Fibroblast of lung (primary cell): ENCODE measurements at places on chromosomes 3 and 15. TPM values are rescaled to one million over a fixed set of nuclear protein-coding genes. Genes with fewer than 3 reads are reported as not detected.
A peak's percentile ranks its signal among the peaks of the same experiment; 100 is the strongest.

Gene DNAH12
- total RNA-seq, result under 0.01 and 0.17 TPM in 2 replicates

Gene SLC24A1
- 3.9 and 4.5 TPM in 2 replicates for total RNA-seq

Gene GUCA1C
- total RNA-seq, result not detected in 2 replicates

Gene PEX5L
- total RNA-seq, result 0.51 and 5.9 TPM in 2 replicates

Gene TGM5
- under 0.01 TPM in 1 of 2 replicates, not detected in the other for total RNA-seq

Gene SKOR1
- total RNA-seq, result under 0.01 and 0.17 TPM in 2 replicates

Gene LRRC2
- total RNA-seq, result 0.77 and 3.8 TPM in 2 replicates

Gene MYO5C
- under 0.01 TPM in 2 replicates for total RNA-seq

Gene TMEM212
- not detected in 2 replicates for total RNA-seq

Gene DMXL2
- total RNA-seq, result 19.5 and 31.2 TPM in 2 replicates

Gene ZBTB20
- 13.4 and 22.5 TPM in 2 replicates for total RNA-seq

Gene UBA3
- 70.4 and 93.3 TPM in 2 replicates for total RNA-seq

DNA sequence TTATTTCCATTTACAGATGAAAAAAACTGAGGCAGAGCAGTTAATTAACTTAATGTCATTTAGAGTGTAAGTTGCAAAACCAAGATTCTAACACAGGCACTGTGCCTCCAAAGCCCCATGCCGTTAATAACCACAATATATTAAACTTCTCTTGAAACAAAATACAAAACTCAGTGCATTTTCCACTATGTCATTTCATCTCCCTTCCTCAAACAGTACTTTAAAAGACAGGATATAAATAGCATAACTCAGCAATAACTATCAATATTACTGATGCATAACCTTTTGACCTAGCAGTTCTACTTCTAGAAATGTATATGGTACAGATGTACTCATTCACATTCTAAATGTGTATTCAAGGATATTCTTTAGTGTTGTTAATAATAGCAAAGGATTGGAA, 5.1 kb upstream of the TASOR start:
- DNase-seq, result no peak

DNA sequence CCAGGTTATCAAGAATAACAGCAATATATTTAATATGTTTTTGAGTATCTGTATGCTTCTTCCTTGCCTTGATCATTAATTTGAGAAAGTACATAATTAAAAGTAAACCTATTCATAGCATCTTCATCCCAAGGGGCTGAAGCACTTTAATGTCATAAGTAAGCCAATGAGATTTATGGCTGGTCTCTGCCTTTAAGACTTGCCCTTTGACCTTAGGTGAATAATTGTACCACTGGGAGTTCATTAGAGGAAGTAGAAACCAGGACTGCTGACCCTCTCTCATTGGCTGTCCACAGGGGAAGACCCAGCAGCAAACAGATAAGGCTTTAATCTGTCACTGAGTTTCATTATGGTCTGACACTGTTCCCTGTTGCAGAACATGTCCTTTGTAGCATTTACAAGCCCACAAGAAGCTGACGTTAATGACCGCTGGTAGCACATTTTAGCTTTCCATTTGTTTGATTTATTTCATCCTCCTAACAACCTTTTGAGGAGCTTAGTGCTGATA, 16.3 kb upstream of the ERC2 start:
- no peak for DNase-seq

- DNase-seq, result no peak
These were observed 5.6 kb upstream of the ARL8B start for GRCh38 chr3:5116538-5116937.

GRCh38 chr15:90929246-90930019, 2.9 kb downstream of the HDDC3 start:
- no peak for DNase-seq

DNA sequence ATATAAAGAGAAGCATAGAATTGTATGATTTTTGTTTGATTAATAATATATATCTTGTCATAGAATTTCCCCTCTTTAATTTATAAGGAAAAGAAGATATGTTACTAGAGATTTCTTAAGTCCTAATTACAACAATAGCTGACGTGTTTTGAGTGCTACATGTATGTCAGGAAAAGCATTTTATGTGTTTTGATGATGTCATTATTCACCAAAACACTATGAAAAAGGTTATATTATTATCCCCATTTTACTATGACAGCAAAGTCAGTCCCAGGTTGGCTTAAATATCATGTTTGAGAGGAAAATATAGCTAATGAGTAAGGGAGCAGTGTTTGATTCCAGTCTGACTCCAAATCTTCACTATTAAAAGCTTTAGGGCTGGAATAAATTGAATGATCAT, 428.4 kb upstream of the GOLIM4 start:
- DNase-seq, result no peak

- peak; percentile 71 for DNase-seq
These were observed 10.3 kb downstream of the RASGRP1 start for GRCh38 chr15:38554354-38554753.

GRCh38 chr3:96961576-96961975, 147.2 kb downstream of the EPHA6 start:
- no peak for DNase-seq

GRCh38 chr3:77933926-77934325, 894.0 kb downstream of the ROBO2 start:
- peak; percentile 5 for DNase-seq

- DNase-seq, result peak; percentile 77
These were observed 21.4 kb upstream of the NR2C2 start for GRCh38 chr3:14925729-14926591.

GRCh38 chr3:42025370-42026138, 63.7 kb upstream of the ULK4 start:
- peak; percentile 97 for DNase-seq

DNA sequence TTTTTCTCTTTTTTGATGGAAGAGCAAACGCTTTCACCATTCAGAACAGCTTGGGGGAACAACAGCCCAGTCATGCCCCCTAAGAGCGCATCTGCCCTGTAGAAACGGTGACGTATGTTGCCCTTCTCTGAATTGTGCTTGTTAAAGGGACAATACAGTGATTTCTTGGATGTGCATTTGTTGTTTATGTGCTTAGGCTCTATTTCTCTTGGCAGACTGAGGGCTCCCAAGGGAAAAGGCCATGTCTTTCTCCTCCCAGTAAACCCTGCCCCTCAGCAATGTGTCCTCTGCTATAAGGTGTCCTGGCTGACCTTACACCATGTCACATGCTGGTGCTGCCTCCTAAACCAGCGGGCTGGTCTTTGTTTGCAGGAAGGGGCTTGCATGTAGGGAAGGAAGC, 346.1 kb downstream of the EPHB1 start:
- no peak for DNase-seq

DNA sequence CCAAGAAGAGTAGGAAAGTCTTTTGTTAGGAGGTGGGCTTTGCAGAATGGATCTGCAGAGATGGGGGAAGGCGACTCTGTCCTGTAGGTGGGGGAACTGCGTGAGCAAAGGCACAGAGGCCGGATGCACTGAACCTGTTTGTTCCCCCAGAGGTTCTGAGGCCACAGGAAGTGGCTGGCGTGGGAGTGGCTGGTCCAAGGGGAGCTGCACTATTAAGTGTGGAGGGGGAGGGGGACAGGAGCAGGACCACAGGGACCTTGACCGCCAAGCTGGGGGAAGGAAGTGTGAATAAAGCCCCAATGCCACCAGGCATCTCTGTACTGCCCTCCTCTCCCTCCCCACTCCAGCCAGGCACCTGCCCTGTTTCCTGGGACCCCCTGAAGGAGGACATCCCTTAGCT, 51.8 kb downstream of the CYP11A1 start:
- DNase-seq, result no peak

DNA sequence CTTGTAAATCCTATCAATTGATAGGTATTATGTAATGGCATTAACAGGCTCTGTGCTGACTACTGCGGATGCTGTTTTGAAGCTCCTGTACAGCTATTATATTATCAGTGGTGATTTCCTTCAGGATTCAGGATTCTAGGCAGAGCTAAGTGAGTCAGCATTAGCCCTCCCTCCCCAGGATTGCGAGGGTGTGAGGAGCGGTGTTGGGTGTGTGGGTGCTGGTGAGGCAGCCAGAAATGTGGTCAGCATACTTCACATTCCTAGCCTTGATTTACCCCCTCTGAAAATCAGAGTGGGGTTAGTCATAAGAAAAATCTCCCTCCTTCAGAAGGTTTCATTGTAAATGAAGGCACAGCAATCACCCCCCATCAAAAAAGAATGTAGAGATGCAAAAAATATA, 72.5 kb downstream of the SNTN start:
- peak; percentile 98 for DNase-seq

- DNase-seq, result no peak
These were observed 73.3 kb downstream of the NSMCE3 start for GRCh38 chr15:29196290-29196689.

DNA sequence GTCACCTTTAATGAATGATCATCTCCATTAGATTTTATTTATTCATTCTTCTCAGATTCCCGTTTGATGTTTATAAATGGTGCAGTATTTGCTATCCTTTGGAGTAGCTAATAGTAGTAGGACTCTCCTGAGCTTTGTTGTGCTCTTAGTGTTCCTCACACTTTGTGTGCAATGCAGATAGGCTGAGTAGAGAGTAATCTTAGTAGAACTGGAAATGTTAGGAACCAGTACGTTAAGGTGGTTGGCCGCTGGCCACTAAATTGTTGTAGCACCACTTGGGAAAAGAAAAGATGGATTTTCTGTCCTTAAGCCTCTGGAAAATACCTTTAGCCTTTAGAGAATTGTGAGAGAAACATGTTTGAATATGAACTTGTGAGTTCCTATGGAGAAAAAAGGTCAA, 19.9 kb upstream of the EBLN2 start:
- no peak for DNase-seq

- DNase-seq, result peak; percentile 91
These were observed 82.8 kb downstream of the PPARG start for GRCh38 chr3:12371525-12372140.

GRCh38 chr3:189303584-189303983, 131.8 kb downstream of the TPRG1 start:
- DNase-seq, result no peak

DNA sequence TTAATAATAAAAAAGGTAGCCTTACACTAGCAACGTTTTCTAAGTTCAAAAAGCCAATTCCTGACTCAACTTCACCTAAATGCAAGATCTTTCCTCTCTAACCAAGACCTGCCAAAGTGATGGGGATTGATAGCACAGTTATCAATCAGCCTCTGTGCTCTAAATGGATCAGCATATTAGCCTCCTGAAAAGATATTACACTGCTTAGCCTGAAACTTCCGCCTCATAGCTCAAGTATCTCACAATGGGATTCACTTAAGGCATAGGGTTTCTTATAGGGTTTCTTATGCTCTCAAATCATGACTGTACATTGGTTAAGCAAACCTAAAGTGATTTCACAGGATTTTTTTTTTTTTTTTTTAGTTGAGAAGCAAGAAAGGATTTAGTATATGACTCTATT, 436 bp upstream of the SLC9A9 start:
- no peak for DNase-seq
